ENCODE measurements at places on chromosomes 2 and 18.

GRCh38 chr2:238725298-238725697 is 122.6 kb upstream of the TWIST2 start:
- DNase-seq, result no peak

DNA sequence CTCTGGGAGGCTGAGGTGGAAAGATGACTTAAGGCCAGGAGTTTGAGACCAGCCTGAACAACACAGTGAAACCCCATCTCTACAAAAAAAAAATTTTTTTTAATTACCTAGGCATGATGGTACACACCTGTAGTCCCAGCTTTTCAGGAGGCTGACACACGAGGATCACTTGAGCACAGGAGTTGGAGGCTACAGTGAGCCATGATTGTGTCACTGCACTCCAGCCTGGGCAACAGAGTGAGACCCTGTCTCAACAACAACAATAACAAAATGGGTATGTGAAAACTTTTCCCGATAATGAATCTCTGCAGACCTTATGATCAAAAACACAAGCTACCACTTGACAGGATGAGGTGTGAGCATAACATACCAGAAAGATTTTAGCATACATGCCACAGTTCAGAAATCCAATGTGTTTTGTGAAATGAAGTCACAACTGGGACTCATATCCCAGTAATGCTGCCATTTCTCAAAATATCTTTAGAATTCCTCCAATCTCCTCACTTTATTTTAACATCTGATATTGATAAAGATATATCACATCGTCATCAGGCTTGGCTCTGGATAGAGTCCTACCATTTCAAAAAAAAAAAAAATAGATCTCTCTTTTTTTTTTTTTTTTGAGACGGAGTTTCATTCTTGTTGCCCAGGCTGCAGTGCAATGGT is 74.0 kb upstream of the PELI1 start:
- DNase-seq, result no peak

DNA sequence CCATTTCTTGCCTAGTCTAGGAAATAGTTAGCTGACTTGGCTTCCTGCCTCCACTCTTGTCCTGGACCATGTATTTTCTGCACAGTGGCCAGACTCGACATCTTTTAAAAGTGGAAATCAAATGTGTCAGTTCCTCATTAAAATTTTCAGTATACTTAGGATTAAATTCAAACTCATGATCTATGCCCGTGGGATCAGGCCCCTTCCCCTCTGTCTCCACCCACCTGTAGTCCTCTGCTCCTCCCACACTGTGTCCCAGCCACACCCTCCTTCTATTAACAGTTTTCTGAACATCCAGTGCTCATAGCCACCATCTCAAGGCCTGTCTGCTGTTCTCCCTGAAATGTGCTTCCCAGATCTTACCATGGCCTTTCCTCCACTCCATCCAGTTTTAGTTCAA is 13.3 kb downstream of the ARHGAP25 start:
- no peak for DNase-seq

GRCh38 chr2:44945676-44946371 is 4.3 kb downstream of the SIX3 start:
- no peak for DNase-seq

DNA sequence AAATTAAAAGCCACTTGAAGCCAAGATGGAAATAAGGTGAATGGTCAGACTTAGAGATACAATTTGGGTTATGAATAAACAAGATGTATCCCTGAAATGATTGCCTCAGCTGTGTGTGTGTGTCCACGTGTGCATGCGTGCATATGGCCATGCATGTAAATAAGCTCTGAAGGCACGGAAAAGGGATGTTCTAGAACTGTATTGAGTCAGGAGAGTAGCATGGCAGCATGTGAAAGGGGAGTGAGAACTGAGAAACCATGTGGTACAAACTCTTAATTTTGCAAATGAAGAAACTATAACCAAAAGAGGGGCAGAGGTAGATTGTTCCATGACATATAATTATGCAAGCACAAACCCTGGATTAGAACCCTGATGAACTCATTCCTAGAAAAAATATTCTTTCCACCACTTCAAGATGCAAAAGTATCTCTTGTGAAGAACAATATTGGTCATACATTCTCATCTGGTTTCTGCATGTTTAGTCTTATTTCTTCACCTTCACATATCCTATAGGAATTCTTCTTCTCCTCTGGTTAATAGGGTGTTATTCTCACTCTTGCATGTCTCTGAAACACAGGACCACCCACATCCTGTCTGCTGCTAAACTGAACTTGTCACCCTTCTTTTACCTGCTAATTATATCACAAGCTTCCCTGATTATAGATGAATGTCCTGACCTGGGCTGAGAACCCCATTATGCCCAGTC is 455.8 kb downstream of the SETBP1 start:
- DNase-seq, result no peak
